ENCODE measurements at places on chromosomes 3 and 15. TPM values are rescaled to one million over a fixed set of nuclear protein-coding genes. Genes with fewer than 3 reads are reported as not detected.

The RARB gene
- total RNA-seq: not detected

The TRH gene
- not detected for total RNA-seq

DNA sequence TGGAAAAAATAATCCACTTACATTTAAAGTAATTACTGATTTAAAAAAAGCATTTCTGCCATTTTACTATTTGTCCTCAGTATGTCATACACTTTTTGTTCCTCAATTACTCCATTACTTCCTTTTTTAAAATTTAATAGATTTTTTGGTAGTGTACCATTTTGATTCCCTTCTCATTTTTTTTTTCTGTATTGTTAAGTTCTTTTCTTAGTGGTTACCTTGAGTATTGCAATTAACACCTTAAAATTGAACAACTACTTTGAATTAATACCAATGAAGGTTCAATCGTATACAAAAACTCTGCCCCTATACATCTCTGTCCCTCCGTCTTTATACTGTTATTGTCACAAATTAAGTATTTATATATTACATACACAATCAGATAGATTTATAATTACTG lies 240.6 kb upstream of the LMCD1 start:
- DNase-seq: no peak

DNA sequence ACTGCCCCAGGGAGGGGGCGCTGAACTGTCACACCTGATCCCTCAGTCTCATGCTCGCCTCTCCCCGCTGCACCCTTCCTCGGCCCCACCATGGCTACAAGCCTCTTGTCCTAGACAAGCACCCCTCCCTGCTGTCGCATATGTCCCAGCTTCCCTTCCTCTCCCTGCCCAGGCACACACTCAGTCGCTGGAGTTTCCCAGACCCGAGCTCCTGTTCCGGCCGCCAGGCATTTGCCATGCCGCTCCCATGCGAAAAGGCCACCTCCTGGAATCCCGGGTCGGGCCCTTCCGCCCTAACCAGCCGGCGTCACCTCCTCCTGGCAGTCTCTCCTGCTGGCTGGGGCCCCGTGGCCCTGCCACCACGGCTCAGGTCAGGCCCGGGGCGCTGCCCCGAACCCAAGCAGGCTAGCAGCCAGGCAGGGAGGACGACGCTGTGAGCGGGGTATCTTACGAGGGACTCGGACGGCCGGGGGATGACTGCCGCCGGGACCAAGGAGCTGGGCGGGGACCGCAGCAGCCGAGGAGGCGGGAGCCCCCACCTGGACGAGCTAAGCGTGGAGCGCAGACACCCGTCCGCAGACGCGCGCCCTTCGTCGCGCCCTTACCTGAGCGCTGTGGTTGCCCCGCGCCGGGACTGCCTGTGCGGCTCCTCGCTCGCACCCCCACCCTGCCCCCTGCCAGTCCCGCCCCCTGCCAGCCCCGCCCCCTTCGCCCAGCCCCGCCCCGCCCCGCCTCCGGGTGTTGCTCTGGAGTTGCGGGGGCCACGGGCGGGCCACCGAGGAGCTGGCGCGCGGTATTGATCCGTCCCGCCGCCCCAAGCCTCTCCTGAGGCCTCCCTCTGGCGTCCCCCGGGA lies at the start of gene ALS2CL:
Gene ALS2CL (minus strand): TSS at position 642 of the 854 bp plus-strand sequence. CDS start 4,239 bp downstream, outside the sequence.
- peak; percentile 73 for DNase-seq

All from CD4-positive, CD25-positive, alpha-beta regulatory T cell (primary cell).